ENCODE measurements at places on chromosomes 12 and 14. TPM values are rescaled to one million over a fixed set of nuclear protein-coding genes. Genes with fewer than 3 reads are reported as not detected.

Gene KCNMB4
- total RNA-seq = 1.5 TPM

Gene FZD10
- total RNA-seq = not detected

Gene LHX5
- not detected for total RNA-seq

Gene GPR135
- 0.51 TPM for total RNA-seq

Gene AQP6
- total RNA-seq = not detected

Gene EPS8
- 3.2 TPM for total RNA-seq

Gene MYH6
- total RNA-seq = not detected

Gene GLS2
- total RNA-seq = 6.1 TPM

Gene RERG
- not detected for total RNA-seq

Gene TOMM20L
- total RNA-seq = not detected

Gene C1QL4
- not detected for total RNA-seq

Gene MSI1
- 2.7 TPM for total RNA-seq

Gene LARP4
- total RNA-seq = 62.2 TPM

Gene TAS2R19
- 0.92 TPM for total RNA-seq

Gene AP5M1
- 31.1 TPM for total RNA-seq

Gene PLXNC1
- 6.2 TPM for total RNA-seq

Gene SLC7A7
- total RNA-seq = 0.34 TPM

Gene OTOGL
- not detected for total RNA-seq

Gene DAO
- total RNA-seq = not detected

Gene GALC
- 14.7 TPM for total RNA-seq

Gene WNT1
- total RNA-seq = not detected

Gene IL26
- total RNA-seq = 2.0 TPM

Gene PALS1
- 9.7 TPM for total RNA-seq

Gene SMOC1
- not detected for total RNA-seq

Gene CCDC196
- not detected for total RNA-seq

Gene RNASE4
- total RNA-seq = 0.70 TPM

Gene CACNA2D4
- total RNA-seq = 11.7 TPM

Gene FOXM1
- total RNA-seq = 79.3 TPM

Gene GABARAPL1
- 8.9 TPM for total RNA-seq

Gene CISTR
- total RNA-seq = not detected

Gene NGB
- total RNA-seq = not detected

Gene IKBIP
- total RNA-seq = 24.9 TPM

Measured in activated CD4-positive, alpha-beta memory T cell treated with anti-CD3 and anti-CD28 coated beads for 36 hours (primary cell).